Activated CD8-positive, alpha-beta memory T cell treated with anti-CD3 and anti-CD28 coated beads, Interleukin-2, amount 50 U/mL, for 4 hours (primary cell): ENCODE measurements at places on chromosomes 1 and 21.

DNA sequence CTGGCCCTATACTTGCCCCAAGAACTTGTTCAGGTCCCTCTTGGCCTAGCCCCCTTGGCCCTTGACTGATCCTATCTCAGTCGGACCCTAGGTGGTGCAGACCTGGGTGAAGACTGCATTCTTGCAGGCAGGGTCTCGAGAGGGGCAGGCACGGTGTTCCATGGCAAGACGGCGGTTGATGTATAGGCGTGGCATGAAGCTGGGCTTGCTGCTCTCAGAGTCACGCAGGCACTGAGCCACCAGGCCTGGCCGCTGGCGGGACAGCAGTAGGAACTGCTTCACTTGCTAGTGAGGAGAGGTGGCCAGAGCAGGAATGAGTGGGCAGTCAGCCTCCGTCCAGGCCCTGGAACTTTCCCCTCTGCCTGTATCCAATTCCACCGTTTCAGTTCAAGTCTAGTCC is 3.8 kb downstream of the HECTD3 start:
- DNase-seq, result no peak

DNA sequence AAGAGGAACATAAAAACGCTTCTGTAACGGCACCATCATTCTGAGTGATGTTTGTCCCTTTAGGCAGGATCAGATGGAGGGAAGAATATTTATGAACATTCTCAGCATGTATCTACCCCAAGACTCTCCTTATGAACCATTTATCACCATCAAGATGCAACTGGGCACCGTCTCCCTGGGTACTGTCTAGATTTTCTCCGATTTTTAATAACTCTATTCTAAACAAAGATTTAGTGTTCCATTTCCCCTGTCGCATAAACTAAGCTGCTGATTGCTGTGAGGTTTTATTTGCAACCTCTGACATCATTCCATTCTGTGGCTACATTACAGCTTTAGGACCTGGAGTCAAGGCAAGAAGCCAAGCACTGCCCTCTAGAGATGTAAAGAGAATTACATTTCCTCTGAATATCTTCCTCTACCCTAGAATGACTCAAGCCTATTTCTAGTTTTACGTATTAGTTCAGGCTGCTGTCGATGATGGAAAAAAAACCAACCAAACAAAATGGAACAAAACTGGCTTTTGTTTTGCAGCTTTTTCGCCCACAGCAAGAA is 130.1 kb upstream of the MAP1LC3C start:
- DNase-seq, result no peak

DNA sequence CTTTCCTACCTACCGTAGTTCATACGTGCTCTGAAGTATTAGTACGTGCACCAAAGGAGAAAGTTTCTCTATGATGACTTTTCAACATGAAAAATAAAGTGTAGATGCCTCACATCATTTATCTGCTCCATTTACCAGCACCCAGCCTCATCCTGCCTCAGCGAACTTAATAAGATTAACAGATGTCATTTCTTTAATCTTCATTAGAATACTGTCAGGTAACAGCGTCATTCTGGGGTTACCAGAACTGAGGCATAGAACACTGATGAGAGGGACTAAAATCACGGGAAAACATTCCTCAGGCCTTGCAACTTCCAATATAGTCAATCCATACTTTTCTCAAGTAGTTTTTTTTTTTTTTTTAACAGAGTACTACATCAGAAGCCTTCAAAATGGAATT is 43.2 kb upstream of the DISC1 start:
- no peak for DNase-seq

GRCh38 chr1:210280221-210280620 is 47.6 kb downstream of the SERTAD4 start:
- no peak for DNase-seq

GRCh38 chr1:59556802-59557548 is 257.8 kb upstream of the HOOK1 start:
- DNase-seq, result no peak

DNA sequence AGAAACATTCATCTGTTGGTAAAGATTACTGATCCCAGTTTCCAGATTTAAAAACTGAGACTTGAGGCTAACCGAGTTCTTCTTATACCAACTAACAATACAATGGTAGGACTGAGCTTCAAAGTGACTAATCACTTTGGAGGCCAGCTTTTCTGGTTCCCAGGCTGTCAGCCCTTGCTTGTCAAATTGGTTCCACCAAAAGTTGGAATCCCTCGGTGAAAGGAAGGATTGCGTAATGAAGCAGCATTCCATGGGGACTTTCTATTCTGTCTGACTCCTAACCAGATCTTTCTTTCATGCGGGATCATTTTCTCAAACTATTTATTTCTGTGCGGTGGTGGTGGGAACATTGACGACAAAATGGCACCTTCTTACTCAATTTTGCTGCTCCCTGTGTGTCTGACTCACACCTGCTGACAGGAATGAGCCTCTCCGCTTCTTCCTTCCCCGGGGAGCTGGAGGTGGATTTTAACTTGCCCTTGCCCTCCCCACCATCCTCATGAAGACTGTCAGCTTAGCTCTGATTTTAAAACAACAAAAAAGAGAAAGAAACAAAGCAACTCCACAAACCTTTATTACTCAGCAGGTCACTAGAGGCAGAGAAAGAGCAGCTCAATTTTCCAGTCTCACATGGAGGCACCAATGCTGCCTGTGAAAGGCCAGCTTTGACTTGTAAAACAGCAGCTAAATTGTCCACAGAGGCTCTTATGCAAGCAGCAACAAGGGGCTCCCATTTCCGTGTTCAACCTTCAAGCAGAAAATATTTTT is 32.9 kb upstream of the RASAL2 start:
- DNase-seq, result no peak

DNA sequence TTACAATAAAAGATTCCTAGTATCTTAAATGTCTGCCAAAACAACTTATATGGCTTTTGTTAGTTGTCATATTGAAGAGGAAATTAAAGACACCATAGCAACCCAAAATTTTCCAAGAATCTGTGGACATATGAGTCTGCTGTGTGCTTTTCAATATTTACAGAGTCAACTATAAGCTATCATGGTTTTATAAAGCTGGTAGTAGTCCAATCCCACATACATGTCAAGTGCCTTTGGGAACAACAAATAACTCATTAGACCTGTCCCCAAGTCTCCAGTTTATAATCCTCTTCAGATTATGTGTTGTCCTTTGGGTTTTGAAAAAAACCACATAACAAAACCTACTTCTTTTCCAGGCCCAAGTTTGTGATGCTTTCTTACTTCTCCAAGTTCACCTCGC is 293.8 kb upstream of the USP25 start:
- no peak for DNase-seq

- no peak for DNase-seq
Measured at GRCh38 chr1:202034149-202034682, 23.8 kb downstream of the ELF3 start.

DNA sequence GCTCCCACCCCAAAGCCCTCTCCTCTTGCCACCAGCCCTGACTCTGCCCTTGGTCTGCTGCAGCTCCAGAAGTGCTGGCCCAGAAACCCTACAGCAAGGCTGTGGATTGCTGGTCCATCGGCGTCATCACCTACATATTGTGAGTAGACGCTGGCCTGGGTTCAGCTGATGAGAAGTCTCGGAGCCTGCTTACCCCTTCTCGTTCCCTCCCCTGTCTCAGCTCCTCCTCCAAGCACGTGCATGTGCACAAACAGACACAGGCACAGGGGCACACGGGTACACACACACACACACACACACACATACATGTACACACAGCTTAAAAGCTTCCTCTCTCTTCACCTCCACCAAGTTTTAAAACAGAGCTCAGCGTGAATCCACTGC is 24.3 kb downstream of the CAMK1G start:
- no peak for DNase-seq

GRCh38 chr1:85373378-85373708 is 91.6 kb downstream of the DDAH1 start:
- no peak for DNase-seq

DNA sequence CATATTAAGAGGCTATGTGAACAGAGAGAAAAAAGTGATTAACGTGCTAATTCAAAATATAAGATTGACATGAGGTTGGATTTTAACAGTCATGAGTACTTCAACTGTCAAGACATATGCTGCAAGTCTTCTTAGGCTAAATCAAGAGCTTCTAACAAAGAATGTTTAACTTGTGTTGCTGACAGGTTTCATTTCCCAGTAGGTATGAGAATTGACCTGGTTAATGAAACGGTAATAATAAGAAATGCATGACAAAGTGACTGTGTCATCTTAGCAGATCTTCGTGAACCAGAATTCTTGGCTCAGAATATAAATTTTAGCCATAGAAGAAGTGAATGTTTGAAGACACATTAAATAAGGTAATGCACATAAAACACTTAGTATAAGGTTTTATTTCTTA is 132.6 kb upstream of the PTGFR start:
- DNase-seq, result no peak

DNA sequence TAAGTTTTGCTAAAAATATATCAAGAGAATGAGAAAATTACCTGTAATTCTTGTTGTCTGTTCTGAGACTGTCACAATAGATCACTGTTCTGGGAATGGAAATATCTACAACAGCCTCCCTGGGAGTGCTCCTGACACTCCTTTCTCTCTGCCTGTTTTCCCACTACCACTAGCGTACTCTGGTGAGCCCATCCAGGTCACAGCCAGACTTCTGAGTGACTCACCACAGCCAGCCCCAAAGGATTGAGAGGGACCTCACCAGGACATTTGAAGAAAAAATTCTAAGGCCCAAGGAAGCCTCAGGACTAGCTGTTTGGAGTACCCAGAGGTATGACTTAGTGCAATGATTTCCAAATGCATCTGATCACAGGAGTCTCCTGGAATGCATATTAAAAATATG is 39.0 kb upstream of the TADA1 start:
- DNase-seq, result no peak

DNA sequence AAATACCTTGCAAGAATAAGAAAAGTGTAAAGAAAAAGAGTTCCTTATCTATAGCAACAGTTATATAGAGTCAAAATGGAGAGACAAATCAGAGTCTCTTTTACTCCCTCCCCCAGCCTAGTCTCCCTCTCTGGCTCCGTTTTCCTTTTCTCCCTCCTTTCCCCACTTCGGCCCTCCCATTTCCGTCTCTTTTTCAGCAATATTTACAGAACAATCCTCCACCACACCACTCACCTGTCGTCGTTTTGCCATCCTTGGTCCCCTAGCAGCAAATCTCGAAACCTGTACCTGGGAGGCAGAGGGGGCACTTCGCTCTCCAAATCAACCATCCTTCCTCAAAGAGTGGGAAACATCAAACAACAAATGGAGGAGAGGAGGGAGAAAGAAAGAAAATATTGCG is 259 bp downstream of the KCNT2 start:
- no peak for DNase-seq

- no peak for DNase-seq
Measured at GRCh38 chr1:61435226-61435625, 289.7 kb downstream of the TM2D1 start.

DNA sequence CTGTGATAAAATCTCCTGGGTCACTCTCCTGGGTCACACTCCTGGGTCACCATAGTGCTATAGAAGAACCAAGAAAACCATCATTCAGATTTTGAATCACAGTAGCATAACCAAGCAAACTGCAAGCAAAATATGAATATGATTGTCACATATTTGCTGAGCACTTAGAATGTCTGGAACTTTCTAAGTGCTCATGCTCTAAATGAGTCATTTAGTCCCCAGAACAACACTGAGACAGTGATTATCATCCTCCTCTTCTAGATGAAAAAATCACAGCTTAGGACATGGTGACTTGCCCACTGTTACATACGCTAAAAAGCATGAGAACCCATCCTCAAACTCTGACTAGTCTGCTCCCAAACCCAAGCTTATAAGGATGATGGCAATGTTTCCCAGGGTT is 39.5 kb upstream of the DDAH1 start:
- no peak for DNase-seq

DNA sequence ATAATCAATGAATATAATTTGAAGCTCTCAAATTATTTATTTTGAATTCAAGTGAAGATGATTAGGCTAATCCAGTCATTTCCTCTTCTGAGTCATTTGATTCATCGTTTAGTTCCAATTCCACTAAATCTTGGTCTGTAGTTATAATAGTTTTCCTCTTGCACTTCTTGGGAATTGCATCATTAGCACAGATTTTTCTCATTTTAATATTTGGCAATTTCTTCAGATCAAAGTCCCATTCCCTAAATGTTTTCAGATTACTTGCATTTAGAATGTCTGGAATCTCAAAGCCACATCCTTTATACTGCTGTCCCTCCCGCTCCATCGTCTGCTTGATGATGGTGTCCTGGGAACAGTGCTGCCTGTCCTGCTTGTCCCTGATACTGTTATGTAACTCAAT is 43.5 kb downstream of the MAST2 start:
- DNase-seq, result no peak

- DNase-seq, result no peak
Measured at GRCh38 chr1:64172458-64172983, 30.9 kb upstream of the UBE2U start.

DNA sequence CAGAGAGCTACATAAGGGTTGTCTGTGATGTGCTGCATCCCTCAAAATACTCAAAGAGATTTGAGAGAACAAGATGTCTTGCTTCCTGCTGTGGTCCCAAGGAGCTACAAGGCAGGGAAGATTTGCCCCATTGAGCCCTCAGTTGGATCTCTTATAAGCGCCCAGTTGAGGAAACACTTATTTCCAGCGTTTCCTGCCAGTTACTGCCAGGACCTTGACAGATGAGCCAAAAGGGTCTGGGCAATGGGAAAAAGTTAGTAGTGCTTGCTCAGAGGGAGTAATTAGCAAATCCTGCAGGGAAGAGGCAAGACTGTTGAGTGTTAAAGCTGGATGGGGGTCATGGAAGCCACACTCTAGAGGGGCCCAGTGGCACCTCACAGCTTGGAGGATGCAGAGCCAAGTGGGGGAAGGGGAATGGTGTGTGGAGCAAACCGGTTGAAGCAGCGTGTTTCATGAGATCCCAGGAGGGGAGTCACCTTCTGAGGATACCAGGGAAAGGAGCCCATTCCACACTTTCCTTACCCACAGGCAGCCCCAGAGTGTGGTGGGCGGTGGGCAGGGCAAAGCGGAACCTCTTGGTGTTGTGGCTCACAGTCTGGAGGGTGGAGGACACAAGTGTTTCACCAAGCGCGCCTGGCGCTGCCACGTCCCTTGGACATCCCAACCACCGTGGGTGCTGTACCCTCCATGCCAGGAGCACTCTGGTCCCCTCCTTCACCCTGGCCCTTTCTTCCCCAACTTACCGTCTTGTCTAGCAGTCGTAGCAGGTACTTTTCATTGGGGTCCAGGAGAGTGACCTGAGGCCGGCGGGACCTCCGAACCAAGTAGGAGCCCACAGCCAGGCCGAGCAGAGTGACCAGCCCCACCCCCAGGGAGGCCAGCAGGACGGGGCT is 805 bp downstream of the CYB5R1 start:
- DNase-seq, result no peak

DNA sequence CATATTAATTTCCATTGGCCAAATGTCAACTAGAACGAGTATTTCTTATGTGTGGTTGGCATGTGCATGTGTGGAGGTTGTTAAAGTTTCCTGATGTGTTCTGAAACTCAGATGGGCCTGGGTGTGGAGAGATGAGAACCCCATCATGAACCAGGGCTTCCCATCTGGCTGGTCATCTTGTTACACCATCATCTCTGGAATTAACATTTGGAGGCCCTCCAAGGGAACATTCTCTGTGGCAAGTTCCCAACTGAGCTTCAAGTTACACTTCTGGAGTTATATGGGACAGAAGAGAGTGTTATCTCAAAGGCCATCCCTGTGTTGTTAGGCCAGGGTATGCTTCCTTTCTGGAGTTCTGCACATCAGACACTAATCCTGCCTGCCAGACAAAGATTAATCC is 183.6 kb downstream of the TTLL7 start:
- DNase-seq, result no peak
